Activated naive CD8-positive, alpha-beta T cell treated with anti-CD3 and anti-CD28 coated beads for 36 hours (primary cell): ENCODE measurements at places on chromosomes 5 and 9.

DNA sequence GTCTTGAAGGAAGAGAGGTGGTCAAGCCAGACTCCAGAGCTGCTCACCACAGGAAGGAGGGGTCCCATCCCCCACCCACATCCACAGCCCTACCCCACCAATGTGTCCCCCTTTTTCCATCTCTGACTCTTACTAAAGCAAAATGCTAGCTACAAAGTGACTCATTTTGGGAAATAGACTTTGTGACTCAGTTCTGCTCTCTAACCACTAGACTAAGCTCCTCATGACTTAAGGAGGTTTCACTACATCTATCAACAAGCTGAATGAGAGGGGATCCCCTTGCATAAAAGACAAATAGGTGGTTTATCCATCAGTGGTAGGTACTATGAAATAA lies 35.1 kb upstream of the ADRB2 start:
- DNase-seq: peak; percentile 71

- no peak for DNase-seq
Observed at GRCh38 chr9:76245518-76245917, 148.7 kb downstream of the RFK start.

DNA sequence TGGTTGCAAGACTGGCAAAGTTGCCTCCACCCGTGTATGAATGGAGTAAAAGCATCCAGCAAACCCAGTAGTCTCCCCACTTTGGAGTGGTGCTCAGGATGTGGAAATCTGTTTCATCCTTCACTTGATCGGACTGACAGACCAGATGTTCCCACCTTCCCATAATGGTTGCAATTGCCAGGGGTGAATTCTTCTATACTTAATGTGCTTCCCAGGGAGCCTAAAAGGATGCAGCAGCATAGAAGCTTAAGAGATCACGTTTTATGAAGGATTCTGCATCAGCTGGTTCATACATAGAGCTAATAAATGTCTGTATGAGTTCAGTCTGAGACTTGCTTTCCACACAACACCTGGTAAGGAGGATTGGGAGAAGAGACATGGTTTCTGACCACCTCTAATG lies 198.8 kb upstream of the S1PR3 start:
- no peak for DNase-seq

GRCh38 chr5:6228257-6229250 lies 149.8 kb downstream of the MED10 start:
- DNase-seq: no peak

DNA sequence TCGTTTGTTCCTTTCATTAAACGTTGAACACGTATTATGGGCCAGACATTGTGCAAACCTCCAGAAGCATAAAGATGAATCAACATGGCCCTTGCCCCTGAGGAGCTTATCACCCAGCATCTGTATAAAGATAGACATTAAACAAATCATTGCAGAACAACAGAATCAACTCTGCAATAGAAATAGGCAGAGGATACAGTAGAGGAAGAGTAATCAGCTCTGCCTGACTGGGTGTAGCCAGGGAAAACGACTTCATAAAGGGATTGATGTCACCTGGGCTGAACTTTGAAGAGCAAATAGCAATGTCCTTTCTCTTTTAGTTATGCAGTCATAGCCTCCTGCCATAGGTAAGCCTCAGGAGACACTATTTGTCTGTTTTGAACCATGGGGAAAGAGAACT lies 13.4 kb downstream of the RGS7BP start:
- DNase-seq: no peak

GRCh38 chr9:93254061-93254481 lies 70.1 kb downstream of the WNK2 start:
- no peak for DNase-seq

DNA sequence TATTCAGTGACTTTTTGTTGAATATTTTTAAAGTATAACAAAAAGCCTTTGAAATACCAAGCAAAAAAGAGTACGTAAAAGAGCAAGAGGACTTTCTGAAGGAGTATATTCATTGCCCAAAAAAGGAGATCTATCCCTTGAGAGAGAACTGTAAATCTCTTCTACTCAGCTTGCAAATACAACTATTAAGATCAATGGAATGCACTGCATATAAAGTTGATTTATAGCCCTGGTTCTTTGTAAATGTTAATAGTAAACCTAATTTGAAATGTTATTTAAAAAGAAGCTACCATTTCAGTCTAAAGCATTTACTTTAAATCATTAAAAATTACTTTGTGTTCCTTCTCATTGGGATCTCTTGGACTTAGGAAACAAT lies 168.1 kb downstream of the PDE4D start:
- no peak for DNase-seq

DNA sequence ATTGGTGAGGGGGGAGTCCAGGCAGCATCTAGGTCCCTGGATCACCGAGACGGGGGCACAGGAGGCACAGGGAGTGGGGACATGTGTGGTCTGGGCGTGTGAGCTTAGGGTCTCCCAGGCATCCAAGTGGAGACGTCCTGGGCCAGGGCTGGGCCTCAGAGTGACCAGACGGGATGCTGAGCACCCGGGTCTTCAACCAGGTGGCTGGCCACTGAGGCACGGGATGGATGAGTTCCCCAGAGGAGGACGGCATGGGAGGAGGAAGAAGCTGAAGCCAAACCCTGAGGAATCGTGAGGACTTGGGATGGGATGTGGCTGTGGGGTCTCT lies 88.0 kb downstream of the LMX1B start:
- no peak for DNase-seq

DNA sequence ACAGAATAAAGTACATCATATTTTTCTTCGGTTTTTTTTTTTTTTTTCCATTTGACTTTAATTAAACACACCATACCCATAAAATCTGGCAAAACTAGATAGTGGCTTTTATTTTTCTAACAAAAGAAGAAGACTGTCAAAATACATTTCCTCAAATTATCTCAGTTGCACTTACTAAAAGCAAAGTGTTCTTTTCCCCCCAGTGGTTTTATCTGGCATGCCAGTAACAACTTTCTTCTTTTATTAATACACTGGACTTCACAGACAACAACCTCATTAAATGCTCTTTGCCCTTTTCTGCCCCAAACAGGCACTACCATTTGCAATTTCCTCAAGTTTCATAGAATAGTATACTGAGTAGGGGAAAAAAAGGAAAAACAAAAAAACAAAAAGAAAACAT lies 1792.3 kb downstream of the EFNA5 start:
- DNase-seq: no peak

DNA sequence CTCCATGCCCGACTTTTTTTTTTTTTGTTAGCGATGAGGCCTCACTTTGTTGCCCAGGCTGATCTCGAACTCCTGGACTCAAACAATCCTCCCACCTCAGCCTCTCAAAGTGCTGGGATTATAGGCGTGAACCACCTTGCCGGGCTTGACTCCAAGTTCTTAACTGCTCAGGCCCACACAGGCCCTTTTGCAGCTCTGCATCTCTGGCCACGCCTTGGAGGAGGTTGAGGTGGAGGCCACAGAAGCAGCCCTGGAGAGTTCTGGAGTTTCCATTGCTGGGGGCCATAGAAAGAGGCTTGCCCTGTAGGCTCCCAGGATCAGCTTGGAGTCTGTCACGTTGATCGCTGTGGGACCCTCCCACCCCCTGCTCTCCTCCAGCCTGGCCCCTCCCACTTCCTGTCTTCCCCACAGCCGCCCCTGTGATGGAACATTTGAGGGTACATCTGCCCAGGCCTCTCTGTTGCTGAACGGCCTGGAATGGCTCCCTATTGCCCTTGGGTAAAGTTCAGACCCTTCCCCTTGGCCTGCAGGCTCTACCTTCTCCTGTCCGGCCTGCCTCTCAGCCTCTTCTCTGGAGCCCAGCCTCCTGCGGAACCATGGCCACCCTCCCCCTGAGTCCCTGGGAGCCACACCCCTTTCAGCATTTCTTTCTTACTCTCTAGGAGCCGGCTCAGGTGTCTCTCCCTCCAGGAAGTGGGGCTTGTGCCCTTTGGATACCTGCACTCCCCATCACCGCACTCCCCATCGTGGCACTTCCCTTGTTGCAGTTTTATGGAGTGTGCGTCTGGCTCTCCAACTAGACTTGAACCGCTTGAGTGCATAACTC lies 30.4 kb upstream of the IER5L start:
- peak; percentile 80 for DNase-seq

DNA sequence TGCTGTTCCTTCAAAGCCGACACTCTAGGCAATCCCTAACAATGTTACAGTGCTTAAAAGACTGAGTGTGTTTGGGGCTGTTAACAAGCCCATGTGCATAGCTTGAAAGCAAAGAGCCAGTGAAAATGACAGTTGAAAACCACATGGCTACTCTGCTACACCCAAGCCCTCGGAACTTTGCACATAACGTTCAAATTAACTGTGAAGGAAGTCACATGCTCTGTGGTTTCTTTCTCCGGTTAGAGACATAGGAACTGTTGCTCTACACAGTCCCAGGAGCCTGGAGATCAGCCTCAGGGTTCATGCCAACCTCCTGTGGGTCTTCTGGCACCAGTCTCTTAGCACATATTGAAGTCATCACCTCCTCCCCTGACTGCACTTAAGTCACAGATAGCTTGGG lies 51.1 kb downstream of the C9orf152 start:
- DNase-seq: no peak

GRCh38 chr9:128940946-128941755 lies 6.3 kb downstream of the DOLK start:
- DNase-seq: no peak

DNA sequence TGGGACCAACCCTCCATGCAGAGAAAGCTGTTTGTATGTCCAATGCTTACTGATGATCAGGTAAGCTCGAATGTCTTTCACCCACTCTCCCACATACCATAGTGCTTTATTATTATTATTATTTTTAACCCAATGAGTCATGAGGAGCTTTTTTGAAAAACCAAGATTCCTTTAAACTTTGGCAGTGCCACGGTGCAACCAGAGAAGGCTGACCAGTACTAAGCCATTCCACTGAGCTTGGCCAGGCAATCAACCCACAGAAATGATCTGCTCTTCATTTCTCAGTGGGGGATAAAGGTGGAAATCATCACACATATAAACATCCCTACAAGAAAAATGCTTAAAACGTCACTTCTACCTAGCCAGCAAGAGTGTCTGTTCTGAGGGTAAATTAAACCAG lies 35.5 kb downstream of the JAKMIP2 start:
- no peak for DNase-seq

DNA sequence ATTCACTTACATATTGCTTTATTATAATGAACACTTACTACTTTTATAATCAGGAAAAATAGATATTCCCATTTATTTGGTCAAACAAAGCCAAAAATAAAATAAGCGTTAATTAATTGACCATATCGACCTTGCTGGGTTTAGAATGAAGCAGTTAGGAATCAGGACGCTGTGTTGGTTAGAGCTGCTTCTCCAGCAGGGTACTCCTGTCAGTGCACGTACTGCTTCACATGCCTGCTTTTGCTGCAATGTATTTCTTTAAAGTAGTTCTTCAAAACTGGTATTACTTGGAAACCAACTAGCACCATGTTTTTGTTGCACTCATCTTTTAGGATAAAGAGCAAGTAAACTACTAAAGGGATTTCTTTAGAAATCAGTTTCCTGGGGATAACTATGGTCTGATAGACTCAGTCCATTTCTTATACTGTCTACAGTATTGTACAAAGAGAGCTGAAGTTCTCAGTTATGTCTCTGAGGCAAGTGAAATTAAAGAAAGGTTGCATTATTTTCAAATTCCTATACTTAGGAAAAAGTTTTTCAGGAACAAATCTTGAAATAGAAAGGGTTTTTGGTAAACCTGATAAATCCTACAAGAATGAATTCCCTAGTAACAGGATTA lies 6.8 kb upstream of the TRMO start:
- no peak for DNase-seq

GRCh38 chr9:120397453-120397852 lies 182.5 kb downstream of the CDK5RAP2 start:
- DNase-seq: no peak

DNA sequence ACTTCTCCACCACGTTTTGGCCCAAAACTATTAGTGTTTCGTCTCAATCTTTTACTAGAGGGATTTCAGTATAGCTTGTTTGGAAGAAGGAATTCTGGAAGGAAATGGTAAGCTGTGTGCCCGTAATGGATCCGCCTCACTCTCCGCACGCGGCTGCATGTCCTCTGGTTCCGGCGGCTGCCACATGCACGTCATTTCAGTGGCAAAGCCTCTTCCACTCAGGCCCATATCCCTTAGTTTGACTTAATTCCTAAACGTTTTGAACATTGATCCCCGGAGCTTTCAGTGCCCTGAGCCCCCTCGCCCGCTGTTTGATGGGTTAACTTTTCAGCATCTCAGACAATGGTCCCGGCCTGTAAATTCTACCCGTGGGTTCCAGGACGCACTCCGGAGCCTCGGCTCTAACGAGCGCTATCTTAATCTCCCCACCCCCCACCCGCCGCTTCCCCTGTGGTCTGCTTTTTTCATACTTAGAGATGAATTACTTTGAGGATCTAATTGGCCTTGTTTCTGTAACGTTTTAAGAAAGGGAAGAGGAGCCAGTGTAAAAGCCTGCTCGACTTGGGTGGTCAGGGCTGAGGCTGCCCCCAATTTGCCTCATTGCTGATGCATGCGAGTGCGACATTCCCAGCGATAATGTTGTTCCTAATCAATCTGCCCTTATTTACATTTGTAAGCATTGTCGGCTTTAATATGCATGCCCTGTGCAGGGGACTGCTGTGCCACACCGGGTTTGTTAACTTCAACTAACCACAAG lies 4.6 kb downstream of the PTCH1 start:
- DNase-seq: peak; percentile 40

DNA sequence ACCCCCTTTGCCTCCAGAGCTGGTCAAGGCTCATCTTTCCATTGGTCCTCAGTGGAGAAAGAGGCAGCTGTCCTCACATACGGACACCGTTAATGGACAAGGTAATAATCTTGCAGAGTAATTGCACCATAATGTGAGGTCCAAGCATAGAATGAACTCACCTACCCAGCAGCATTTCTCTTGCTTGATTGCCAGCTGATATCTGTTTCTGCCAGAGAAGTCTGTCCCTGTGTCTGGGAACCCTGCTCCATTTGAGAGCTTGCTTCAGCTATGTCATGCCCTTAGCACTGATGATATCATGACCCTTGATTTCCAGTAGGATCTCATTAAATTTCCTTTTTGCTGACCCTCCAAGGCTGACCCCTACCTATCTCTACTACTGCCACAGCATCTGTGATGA lies 154.6 kb downstream of the PIK3R1 start:
- no peak for DNase-seq

GRCh38 chr5:112634796-112635195 lies 102.9 kb upstream of the APC start:
- DNase-seq: no peak

GRCh38 chr9:16524078-16524477 lies 346.4 kb downstream of the BNC2 start:
- DNase-seq: no peak

DNA sequence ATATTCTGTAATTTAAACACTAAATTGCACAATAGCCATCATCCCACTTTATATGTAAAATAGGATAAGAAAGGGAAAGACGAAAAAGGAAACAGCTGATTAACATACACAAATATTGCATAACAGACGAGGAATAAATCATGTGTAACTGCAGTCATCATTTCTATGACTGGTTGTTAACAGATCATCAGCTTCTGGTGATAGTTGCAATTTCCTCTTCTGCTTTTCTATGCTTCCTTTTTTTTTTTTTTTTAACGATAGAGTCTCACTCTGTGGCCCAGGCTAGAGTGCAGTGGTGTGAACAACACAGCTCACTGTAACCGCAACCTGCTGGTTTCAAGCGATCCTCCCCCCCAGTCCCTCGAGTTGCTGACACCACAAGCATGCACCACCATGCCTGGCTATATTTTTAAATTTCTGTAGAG lies 22.5 kb upstream of the JAKMIP2 start:
- DNase-seq: peak; percentile 26
